ENCODE measurements at places on chromosomes 12 and 14. TPM values are rescaled to one million over a fixed set of nuclear protein-coding genes. Genes with fewer than 3 reads are reported as not detected.
A peak's percentile ranks its signal among the peaks of the same experiment; 100 is the strongest.

DNA sequence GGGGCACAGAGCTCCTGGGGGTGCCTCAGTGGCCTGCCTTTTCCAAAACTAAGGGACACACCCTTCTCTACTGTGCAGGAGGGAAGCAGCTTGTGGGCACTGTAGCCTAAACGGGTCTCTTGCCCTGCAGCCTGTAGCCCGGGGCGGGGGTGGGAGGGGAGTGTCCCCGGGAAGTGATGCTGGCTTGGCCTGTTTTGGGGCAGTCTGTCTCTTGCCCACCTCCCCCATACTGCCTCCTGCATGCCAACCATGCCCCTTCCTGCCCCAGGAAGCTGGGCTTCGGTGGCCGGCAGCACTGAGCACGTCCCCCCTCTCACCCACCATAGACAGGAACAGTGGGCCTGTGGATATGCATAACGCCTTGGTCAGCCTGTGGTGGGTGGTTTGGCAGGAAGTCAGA lies 43.4 kb downstream of the PRIMA1 start:
- H3K4me1 ChIP-seq: no peaks in the 10 kb centered on the region
- H3K27ac ChIP-seq: no peak overlapping the region
- H3K27me3 ChIP-seq: peaks cover 2% of the 10 kb centered on the region
- H3K36me3 ChIP-seq: no peaks in the 10 kb centered on the region
- no peak overlapping the region for H3K4me3 ChIP-seq

DNA sequence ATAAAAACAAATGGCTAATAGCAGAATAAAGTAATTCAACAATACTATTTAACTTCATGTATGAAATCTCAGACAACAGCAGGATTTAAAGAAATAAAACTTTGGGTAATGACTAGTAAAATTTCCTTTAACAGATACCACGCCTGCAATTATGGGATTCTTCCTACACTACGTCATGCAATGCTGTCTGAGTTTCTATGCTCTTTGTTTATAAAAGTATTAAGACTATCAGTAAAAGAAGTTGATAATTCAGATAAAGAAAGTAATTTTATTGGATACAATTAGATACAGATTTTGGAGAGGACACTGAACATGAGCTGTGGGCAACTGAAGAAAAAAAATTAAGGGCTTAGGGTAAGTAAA lies 308.4 kb upstream of the LRFN5 start:
- no peaks in the 10 kb centered on the region for H3K4me1 ChIP-seq
- no peak overlapping the region for H3K4me3 ChIP-seq
- no peak overlapping the region for H3K27ac ChIP-seq
- DNase-seq: no peak

GRCh38 chr14:80587096-80587724 lies 354.3 kb downstream of the CEP128 start:
- H3K27ac ChIP-seq: peak overlapping the region; percentile 67

GRCh38 chr12:22014783-22015144 lies 31.3 kb upstream of the CMAS start:
- no peaks in the 10 kb centered on the region for H3K4me1 ChIP-seq
- no peak overlapping the region for H3K4me3 ChIP-seq
- no peak for DNase-seq
- no peaks in the 10 kb centered on the region for H3K36me3 ChIP-seq
- H3K27ac ChIP-seq: no peak overlapping the region

GRCh38 chr14:26380637-26381036 lies 217.2 kb downstream of the NOVA1 start:
- H3K4me3 ChIP-seq: no peak overlapping the region
- no peaks in the 10 kb centered on the region for H3K27me3 ChIP-seq
- H3K36me3 ChIP-seq: no peaks in the 10 kb centered on the region
- no peak overlapping the region for H3K27ac ChIP-seq

- H3K36me3 ChIP-seq: no peaks in the 10 kb centered on the region
- H3K4me3 ChIP-seq: no peak overlapping the region
- H3K27ac ChIP-seq: no peak overlapping the region
Observed at GRCh38 chr12:107557589-107558100, 128.0 kb upstream of the PWP1 start.

DNA sequence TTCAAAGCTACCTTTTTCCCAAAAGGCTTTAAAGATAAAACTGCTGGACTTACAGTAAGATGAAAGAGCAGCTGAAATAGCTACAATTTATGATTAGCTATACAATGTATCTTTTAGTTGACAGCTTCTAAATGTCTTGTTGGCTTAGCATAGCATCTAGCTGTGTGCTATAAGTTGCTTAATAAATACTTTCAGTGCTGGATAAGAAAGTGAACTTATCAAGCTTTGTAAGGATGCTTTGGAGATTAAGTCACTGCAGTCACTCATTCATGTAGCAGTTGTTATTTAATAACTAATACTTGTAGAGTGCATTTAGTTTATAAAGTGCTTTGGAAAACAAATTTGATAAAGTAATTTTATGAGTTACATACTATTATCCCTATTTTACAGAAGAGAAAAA lies 14.6 kb downstream of the CFAP54 start:
- no peaks in the 10 kb centered on the region for H3K36me3 ChIP-seq
- no peaks in the 10 kb centered on the region for H3K27me3 ChIP-seq
- no peak overlapping the region for H3K27ac ChIP-seq
- no peak overlapping the region for H3K4me3 ChIP-seq
- no peak for DNase-seq

- no peak overlapping the region for H3K4me3 ChIP-seq
- DNase-seq: no peak
- H3K4me1 ChIP-seq: no peaks in the 10 kb centered on the region
- H3K27ac ChIP-seq: no peak overlapping the region
- H3K36me3 ChIP-seq: no peaks in the 10 kb centered on the region
Observed at GRCh38 chr12:111202237-111202915, 166.5 kb downstream of the PHETA1 start.

GRCh38 chr12:10218021-10218420 lies 5.3 kb downstream of the GABARAPL1 start:
- H3K4me1 ChIP-seq: peaks cover 24% of the 10 kb centered on the region
- no peak overlapping the region for H3K4me3 ChIP-seq
- H3K27ac ChIP-seq: no peak overlapping the region
- peaks cover 21% of the 10 kb centered on the region for H3K36me3 ChIP-seq
- DNase-seq: no peak
- no peaks in the 10 kb centered on the region for H3K27me3 ChIP-seq

DNA sequence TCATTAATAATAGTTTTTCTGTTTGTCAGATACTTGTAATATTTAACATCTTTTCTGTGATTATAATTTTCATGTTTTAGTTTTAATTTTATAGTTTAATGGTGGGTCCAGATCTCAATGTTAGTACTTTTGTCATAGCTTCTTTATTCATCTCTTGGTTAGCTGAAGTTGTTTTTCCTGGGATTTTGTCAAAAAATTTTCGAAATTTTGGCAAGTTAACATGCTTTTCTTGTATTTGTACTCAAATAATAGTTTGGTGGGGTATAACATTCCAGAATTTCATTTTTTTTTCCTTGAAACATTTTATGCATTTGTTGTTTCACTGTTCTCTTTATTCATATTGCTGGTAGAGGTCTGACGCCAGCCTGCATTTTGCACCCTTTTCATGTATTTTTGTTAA lies 45.5 kb downstream of the KTN1 start:
- no peaks in the 10 kb centered on the region for H3K27me3 ChIP-seq
- H3K36me3 ChIP-seq: peaks cover 57% of the 10 kb centered on the region
- no peaks in the 10 kb centered on the region for H3K4me1 ChIP-seq
- DNase-seq: no peak

DNA sequence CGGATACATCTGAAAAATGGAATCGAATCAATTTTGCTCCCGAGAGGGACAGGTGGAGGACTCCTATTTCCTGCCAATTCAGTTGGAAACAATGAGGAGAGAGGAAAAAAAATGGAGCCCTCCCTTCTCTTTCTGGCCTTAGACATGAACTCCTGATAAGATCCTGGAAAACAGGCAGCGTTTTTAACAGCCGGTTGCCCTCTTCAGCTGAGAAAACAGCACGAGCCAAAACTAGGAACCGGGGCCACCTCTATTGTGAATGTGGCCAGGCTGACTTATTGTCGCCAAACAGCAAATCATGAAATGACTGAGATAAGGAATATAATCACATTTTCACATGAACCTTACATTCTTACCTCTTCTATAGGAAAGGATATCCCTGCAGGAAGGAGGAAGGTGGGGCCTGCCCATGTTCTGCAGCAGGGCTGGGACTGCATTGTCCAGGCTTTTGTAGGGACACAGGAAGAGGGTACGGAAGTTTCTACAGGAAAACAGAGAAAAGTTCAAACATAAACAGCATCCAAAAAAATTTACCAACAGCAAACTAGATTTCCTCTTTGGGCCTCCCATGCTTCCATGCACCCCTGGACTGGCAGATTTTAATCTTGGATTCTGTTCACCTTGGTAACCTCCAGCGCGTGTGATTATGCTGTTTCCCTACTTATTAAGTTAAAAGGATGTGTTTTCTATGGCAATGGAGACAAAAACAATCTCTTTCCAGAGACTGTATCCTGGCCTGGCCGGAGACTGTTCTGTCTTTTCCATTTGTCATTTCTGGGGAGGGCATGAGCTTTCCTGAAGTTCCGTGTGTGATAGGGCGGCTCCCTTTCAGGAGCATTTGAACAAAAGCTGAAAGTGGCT lies 29.0 kb upstream of the ELK3 start:
- no peak overlapping the region for H3K4me3 ChIP-seq
- H3K4me1 ChIP-seq: no peaks in the 10 kb centered on the region
- DNase-seq: no peak
- no peaks in the 10 kb centered on the region for H3K27me3 ChIP-seq

- H3K4me3 ChIP-seq: no peak overlapping the region
- H3K27ac ChIP-seq: no peak overlapping the region
- DNase-seq: no peak
- peaks cover 40% of the 10 kb centered on the region for H3K4me1 ChIP-seq
- H3K27me3 ChIP-seq: no peaks in the 10 kb centered on the region
Observed at GRCh38 chr12:45745861-45746277, 16.4 kb downstream of the ARID2 start.

- no peaks in the 10 kb centered on the region for H3K36me3 ChIP-seq
- H3K4me3 ChIP-seq: no peak overlapping the region
- H3K4me1 ChIP-seq: no peaks in the 10 kb centered on the region
- H3K27ac ChIP-seq: no peak overlapping the region
- H3K27me3 ChIP-seq: no peaks in the 10 kb centered on the region
Observed at GRCh38 chr14:32352631-32353030, 23.5 kb downstream of the AKAP6 start.

DNA sequence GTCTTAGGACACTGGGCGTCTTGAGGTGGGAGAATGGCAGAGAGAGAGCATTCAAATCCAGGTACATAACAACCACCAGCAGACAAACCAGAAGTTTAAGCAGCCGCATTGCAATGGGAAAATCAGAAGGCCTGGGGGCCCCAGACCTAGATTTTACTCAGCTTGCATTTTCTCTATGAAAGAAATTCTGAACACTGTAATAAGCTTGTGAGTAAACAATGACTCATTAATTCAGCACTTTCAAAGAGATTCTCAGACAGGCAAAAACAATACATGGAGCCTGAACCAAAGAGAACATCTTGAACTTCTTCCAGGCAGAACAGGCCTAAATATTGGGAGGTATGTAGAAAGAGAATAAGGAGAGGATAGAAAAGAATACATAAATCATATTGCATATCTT lies 69.8 kb upstream of the IFNG-AS1 start:
- no peak for DNase-seq
- H3K4me1 ChIP-seq: peaks cover 16% of the 10 kb centered on the region
- no peak overlapping the region for H3K27ac ChIP-seq

- DNase-seq: peak; percentile 43
- H3K27me3 ChIP-seq: peaks cover 43% of the 10 kb centered on the region
- H3K36me3 ChIP-seq: no peaks in the 10 kb centered on the region
Observed at GRCh38 chr14:69879175-69880043, at the start of gene SMOC1. TSS of gene SMOC1 (plus strand) at chr14:69879416. CDS start at chr14:69879679, 263 bp downstream.

- H3K27me3 ChIP-seq: peaks cover 10% of the 10 kb centered on the region
- peaks cover 2% of the 10 kb centered on the region for H3K4me1 ChIP-seq
- H3K27ac ChIP-seq: no peak overlapping the region
- DNase-seq: no peak
- H3K36me3 ChIP-seq: peaks cover 7% of the 10 kb centered on the region
- H3K4me3 ChIP-seq: no peak overlapping the region
Observed at GRCh38 chr14:58645641-58646040, 7.9 kb downstream of the DACT1 start.

DNA sequence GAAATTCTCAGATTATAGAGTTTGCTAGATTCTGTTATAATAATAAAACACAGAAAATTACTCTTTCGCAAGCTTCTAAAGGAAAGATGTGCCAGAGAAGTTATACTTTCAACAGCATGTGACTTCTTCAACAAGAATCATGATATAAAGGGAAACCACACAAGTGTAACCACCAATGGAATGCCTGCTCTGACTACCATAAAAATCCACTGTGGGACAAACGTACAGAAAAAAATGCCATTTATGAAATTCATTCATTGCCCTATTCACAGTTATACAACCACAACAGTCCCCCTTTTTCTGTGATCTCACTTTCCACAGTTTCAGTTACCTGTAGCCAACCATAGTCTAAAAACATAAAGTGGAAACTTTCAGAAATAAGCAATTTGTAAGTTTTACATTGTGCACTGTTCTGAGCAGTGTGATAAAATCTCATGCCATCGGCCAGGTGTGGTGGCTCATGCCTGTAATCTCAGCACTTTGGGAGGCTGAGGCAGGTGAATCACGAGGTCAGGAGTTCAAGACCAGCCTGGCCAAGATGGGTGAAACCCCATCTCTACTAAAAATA lies 3.2 kb downstream of the CATSPERB start:
- DNase-seq: no peak
- H3K4me3 ChIP-seq: no peak overlapping the region
- H3K4me1 ChIP-seq: peaks cover 6% of the 10 kb centered on the region
- H3K36me3 ChIP-seq: no peaks in the 10 kb centered on the region

PAPLN gene
- 0.65 TPM for total RNA-seq

CHMP4A gene
- total RNA-seq: 84.6 TPM

BRMS1L gene
- 6.1 TPM for total RNA-seq

MFAP5 gene
- not detected for total RNA-seq

FAM181A gene
- not detected for total RNA-seq

LRIG3 gene
- not detected for total RNA-seq

KSR2 gene
- total RNA-seq: 0.12 TPM

WNT1 gene
- total RNA-seq: not detected

TECPR2 gene
- 7.0 TPM for total RNA-seq

SLC6A12 gene
- total RNA-seq: not detected

IFNG-AS1 gene
- 1.1 TPM for total RNA-seq

MOAP1 gene
- 14.2 TPM for total RNA-seq

CLEC4E gene
- not detected for total RNA-seq

GPATCH2L gene
- total RNA-seq: 50.1 TPM

KRT72 gene
- total RNA-seq: 0.17 TPM
